ENCODE measurements at places on chromosomes 1 and 21.

DNA sequence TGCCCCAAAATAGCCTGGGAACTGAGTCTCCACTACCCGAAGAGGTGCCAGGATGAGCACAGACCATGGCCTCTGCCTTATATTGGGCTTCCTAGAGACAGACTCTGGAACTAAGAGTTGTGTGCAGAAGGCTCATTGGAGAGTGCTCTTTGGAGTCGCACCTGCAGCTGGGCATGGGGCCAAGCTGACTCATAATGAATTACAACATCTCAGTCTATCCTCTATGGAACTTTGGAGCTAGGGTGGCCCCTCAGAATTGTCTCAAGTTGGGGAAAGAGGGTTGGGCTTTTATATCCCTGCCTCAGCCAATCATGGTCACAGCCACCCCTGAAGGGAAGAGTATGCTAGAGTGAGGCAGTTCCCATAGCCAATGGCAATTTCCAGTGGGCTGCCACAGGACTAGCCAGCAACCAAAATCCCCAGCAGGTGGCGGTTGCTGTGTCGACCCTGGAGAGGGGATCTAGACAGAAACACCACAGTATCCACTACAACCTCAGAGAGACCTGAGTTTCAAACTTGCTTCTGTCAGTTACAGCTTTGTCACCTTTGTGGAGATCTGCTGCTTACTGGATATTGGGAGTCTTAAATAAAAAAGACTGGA, 93.8 kb downstream of the DMRTA2 start:
- no peaks in the 10 kb centered on the region for H3K4me1 ChIP-seq
- DNase-seq: no peak
- H3K27ac ChIP-seq: no peak overlapping the region

GRCh38 chr1:168155910-168156309, 19.2 kb upstream of the GPR161 start:
- H3K4me3 ChIP-seq: no peak overlapping the region
- H3K27me3 ChIP-seq: no peaks in the 10 kb centered on the region
- peaks cover 5% of the 10 kb centered on the region for H3K36me3 ChIP-seq
- no peaks in the 10 kb centered on the region for H3K4me1 ChIP-seq
- no peak for DNase-seq

GRCh38 chr21:44845418-44846223, 27.8 kb upstream of the SUMO3 start:
- H3K36me3 ChIP-seq: peaks cover 22% of the 10 kb centered on the region
- DNase-seq: peak; percentile 91
- H3K4me1 ChIP-seq: 0 out of 2 replicates have a peak, but pooled peaks cover 2% of the 10 kb centered on the region
- peak overlapping the region; percentile 54 for H3K4me3 ChIP-seq
- no peaks in the 10 kb centered on the region for H3K27me3 ChIP-seq

GRCh38 chr1:57129865-57130264, 164.1 kb upstream of the C8B start:
- no peaks in the 10 kb centered on the region for H3K36me3 ChIP-seq
- no peak for DNase-seq
- no peak overlapping the region for H3K27ac ChIP-seq
- H3K4me3 ChIP-seq: no peak overlapping the region
- no peaks in the 10 kb centered on the region for H3K4me1 ChIP-seq
- no peaks in the 10 kb centered on the region for H3K27me3 ChIP-seq

DNA sequence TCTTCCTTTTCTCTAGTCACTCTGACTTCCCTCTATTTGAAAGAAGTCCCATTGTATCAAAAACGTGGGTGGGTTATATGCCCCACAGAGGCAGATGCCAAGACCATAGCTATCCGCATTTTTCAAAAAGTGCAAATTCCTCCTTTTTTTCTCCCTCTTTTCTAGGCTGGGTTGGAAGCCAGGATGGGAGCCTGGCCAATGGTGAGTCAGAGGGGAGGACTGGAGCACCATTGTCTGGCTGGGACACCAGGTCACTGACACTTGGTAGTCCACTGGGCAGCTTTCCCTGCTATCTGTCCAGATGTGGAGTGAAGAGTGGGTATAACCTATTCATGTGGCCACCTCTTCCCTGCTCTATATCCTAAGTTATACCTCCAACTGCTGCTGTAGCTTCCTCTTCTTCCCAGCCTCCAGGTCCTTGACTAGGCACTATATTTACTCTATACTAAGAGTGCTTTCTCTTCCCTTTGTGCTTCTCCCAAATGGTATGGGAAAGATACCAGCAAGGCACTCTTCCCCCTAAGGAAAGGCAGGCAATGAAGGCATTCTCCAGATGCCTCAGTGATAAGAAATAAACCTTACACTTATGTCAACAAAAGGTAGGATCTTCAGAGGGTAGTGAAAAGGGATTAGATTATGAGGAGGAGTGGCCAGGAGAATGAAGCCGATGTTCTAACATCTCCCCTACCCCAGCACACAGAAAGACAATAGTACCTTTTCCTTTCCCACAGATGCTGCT, 12.9 kb downstream of the PI4KB start:
- H3K27ac ChIP-seq: no peak overlapping the region
- H3K4me3 ChIP-seq: no peak overlapping the region
- no peaks in the 10 kb centered on the region for H3K27me3 ChIP-seq
- 0 out of 2 replicates have a peak, but pooled peaks cover 5% of the 10 kb centered on the region for H3K4me1 ChIP-seq

All from H9 (cell line).